Activated T-helper 2 cell treated with anti-CD3 and anti-CD28 coated beads, Interferon-gamma antibody, Interleukin-2, Interleukin-4, amounts not matched to agents 10 μg/mL and 5 μg/mL and 100 μg/mL, durations not matched to agents 14 hours and 24 hours and 36 hours (primary cell): ENCODE measurements at places on chromosomes 5 and 9. TPM values are rescaled to one million over a fixed set of nuclear protein-coding genes. Genes with fewer than 3 reads are reported as not detected.

- no peak overlapping the region for H3K4me3 ChIP-seq
- H3K27me3 ChIP-seq = no peaks in the 10 kb centered on the region
Measured at GRCh38 chr5:153658606-153659005, 168.1 kb downstream of the GRIA1 start.

- H3K27me3 ChIP-seq = no peaks in the 10 kb centered on the region
- no peak overlapping the region for H3K27ac ChIP-seq
- DNase-seq = no peak
- H3K4me3 ChIP-seq = no peak overlapping the region
- H3K4me1 ChIP-seq = no peaks in the 10 kb centered on the region
- H3K36me3 ChIP-seq = no peaks in the 10 kb centered on the region
Measured at GRCh38 chr5:158135682-158136179, 276.8 kb upstream of the CLINT1 start.

- H3K27ac ChIP-seq = no peak overlapping the region
- no peaks in the 10 kb centered on the region for H3K36me3 ChIP-seq
- peaks cover 12% of the 10 kb centered on the region for H3K4me1 ChIP-seq
- no peaks in the 10 kb centered on the region for H3K27me3 ChIP-seq
- no peak overlapping the region for H3K4me3 ChIP-seq
Measured at GRCh38 chr5:168128557-168128956, 162.9 kb upstream of the WWC1 start.

The TMC1 gene
- total RNA-seq = not detected in 2 replicates

GRCh38 chr9:87601176-87601575 lies 103.5 kb downstream of the DAPK1 start:
- H3K4me3 ChIP-seq = no peak overlapping the region
- peaks cover 5% of the 10 kb centered on the region for H3K27me3 ChIP-seq
- peaks cover 4% of the 10 kb centered on the region for H3K4me1 ChIP-seq
- no peaks in the 10 kb centered on the region for H3K36me3 ChIP-seq

- H3K36me3 ChIP-seq = no peaks in the 10 kb centered on the region
- H3K27me3 ChIP-seq = no peaks in the 10 kb centered on the region
- H3K4me3 ChIP-seq = no peak overlapping the region
- H3K4me1 ChIP-seq = no peaks in the 10 kb centered on the region
- H3K27ac ChIP-seq = no peak overlapping the region
- DNase-seq = no peak
Measured at GRCh38 chr9:135180586-135180985, 93.1 kb downstream of the OLFM1 start.

GRCh38 chr9:98256756-98257155 lies 1.3 kb upstream of the TBC1D2 start:
- no peak for DNase-seq
- H3K36me3 ChIP-seq = no peaks in the 10 kb centered on the region
- H3K27me3 ChIP-seq = peaks cover 12% of the 10 kb centered on the region
- H3K27ac ChIP-seq = peak overlapping the region; percentile 94
- H3K4me3 ChIP-seq = peak overlapping the region; percentile 97
- H3K4me1 ChIP-seq = peaks cover 23% of the 10 kb centered on the region

- H3K4me3 ChIP-seq = no peak overlapping the region
- H3K27me3 ChIP-seq = no peaks in the 10 kb centered on the region
- no peak for DNase-seq
- H3K4me1 ChIP-seq = no peaks in the 10 kb centered on the region
Measured at GRCh38 chr5:174971210-174971609, 246.8 kb downstream of the MSX2 start.

- H3K4me1 ChIP-seq = no peaks in the 10 kb centered on the region
- H3K36me3 ChIP-seq = no peaks in the 10 kb centered on the region
- H3K27me3 ChIP-seq = no peaks in the 10 kb centered on the region
Measured at GRCh38 chr5:153584126-153584959, 93.9 kb downstream of the GRIA1 start.

The RASEF gene
- total RNA-seq = not detected in 2 replicates

DNA sequence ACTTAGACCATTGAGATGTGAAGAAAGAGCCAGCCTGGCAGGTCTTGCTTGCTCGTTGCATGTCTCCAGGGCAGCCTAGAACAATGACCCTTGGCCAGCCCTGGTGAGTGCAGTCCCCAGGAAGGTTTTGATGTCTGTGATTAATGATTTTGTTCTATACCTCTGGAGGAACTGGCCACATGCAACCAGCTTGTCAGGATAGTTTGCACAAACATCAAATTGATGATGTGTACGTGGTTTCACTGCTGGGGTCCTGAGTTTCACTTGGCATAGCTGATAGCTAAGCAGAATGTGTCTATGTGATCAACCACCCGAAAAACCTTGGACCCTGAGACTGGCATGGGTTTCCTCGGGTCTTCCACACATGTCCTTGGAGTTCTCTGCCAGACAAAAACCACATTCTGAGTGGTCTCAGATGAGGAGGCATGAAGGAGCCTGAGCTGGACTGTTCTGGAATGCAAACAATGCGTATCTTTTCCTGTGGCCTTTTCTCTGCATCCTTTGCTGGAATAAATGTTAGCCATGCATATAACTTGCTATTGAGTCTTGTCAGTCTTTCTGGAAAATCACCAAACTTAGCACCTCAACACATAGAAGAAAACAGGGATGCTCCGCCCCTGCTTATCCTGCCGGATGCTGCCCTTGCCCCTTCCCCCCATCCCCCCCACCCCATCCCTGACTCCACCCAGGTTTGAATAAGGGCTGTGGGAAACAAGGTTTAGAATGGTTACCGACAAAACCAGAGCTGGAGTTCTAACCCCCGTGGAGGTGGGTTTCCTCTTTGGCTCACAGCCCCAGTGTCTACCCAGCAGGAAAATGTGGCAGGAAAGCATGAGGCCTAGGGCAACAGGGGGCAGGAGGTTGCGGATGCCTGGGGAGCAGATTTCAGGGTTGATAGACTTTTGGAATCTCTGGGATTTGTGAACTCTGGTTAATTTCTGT lies 50.1 kb upstream of the ANKRD33B start:
- DNase-seq = no peak
- H3K4me1 ChIP-seq = peaks cover under 1% of the 10 kb centered on the region
- H3K27me3 ChIP-seq = peaks cover 5% of the 10 kb centered on the region
- H3K27ac ChIP-seq = no peak overlapping the region

DNA sequence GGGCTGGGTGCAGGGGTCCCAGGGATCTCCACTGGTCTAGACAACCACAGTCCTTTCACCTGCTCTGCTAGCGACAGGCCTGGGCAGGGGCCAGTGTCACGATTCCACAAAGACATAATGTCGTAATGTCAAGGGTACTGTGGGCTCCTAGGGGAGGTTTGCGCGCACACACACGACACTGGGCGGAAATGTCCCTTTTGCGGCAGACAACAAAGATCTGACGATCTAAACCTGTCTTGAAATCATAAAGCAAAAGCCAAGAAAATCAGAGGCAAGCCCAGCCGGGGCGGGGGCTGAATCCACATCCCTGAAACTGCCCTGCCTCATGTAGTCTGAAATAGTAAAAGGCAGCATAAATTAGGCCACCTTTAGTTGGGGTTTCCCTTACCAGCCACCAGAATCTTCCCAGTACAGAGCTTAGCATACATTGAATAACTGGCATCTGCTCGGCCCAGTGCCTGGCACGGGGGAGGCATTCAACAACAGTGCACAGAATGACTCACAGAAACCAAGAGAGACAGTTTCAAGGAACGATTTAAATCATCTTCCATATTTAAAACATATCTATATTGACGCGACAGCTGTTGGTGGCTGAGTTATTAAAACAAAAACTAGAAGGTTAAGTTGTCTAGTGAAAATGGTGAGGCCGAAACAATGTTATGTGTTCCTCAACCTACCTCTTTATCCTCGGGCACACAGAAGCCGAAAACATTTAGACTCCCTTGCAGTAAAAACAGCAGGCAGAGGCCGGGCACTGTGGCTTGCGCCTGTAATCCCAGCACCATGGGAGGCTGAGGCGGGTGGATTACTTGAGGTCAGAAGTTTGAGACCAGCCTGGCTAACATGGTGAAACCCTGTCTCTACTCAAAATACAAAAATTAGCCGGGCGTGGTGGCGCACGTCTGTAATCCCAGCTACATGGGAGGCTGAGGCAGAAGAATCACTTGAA lies 151.0 kb downstream of the MYO10 start:
- H3K27ac ChIP-seq = no peak overlapping the region
- peaks cover 16% of the 10 kb centered on the region for H3K4me1 ChIP-seq
- H3K27me3 ChIP-seq = peaks cover 11% of the 10 kb centered on the region
- DNase-seq = no peak
